ENCODE measurements at places on chromosomes 11 and 22.
A peak's percentile ranks its signal among the peaks of the same experiment; 100 is the strongest.

GRCh38 chr11:70825893-70826540, 426.4 kb downstream of the SHANK2 start:
- DNase-seq = no peak

DNA sequence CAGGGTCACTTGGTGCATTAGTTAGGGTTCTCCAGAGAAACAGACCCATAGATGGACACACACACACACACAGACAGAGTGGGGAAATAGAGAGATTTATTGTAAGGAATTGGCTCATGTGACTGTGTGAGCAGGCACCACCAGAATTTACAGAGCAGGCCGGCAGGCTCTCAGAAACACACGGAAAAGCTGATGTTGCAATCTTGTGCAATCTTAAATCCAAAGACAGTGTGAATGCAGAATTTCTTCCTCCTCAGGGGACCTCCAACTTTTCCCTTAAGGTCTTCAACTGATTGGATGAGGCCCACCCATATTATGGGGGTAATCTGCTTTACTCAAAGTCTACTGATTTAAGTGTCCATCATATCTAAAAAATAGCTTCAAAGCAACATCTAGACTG, 49.8 kb downstream of the APIP start:
- no peak for DNase-seq

DNA sequence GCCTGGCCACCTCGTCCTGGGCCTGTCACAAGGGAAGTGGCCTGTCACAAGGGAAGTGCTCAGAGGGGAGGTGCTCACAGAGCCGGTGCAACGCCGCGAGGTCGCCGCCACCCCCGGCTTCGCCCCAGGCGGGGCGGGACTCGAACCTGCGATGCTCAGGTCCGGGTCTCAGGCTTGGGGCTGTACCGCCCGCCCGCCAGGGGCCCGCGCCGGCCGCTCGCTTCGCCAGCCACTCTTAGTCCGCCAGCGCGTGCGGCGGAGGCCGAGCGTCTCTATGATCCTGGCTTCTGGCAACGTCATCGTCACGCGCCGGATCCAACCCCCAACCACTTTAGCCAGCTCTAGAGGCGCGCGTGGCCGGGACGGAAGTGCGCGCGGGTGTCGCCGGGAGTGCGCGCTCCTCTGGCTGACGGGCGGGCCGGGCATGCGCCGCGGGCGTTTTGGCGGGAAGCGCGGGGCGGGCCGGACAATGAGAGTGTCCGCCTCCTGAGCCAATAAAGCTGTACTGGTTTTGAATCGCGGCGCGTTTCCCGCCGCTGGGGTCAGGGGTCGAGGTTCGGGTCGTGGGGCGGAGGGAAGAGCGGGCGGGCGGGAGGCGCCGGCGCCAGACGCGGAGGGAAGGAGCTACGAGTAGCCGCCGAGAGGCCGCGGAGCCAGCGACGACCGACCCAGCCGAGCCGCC, at the start of gene TRMT2A:
Gene TRMT2A (minus strand): TSS at position 276 of the 682 bp plus-strand sequence. CDS start 320 bp downstream, outside the sequence.
- peak; percentile 95 for DNase-seq

DNA sequence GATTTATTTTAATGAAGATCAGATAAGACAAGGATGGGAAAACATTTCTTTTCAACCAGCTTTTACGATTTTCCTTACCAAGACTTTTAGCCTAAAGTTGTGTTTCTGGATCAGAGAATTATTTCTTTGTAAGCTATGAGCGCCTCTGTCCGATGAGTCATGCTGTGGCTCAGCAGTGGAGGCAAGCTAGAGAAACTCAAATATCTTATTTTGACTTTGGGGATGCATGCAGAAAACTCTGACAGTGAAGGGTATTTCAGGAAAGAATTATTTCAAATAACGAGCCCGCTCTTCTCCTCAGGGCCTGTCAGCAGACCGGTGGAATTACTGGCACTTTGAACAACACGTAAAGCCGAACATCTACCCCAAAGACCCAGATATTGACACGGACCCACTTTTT, 77.9 kb upstream of the OR5AK2 start:
- DNase-seq = peak; percentile 12

- no peak for DNase-seq
Measured at GRCh38 chr22:38335077-38335476, 17.8 kb upstream of the CSNK1E start.

DNA sequence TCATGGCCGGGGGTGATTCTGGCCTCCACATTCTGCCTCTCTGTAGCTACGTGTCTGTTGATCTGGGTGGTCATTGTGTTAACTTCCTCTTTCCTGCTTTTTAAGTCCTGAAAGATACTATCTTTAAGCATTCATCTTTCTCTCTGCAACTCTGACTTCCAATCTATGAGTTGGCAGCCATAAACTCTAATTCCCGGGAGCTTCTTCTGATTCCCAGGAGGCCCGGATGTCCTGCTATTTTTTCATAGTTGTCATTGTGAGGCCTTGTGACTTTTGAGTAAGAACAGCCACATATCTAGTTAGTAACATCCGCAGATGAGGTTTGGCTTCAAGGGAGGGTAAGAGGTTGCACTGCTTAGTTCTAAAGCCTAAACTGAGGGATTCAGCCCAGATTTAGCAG, 107.8 kb downstream of the SYN3 start:
- DNase-seq = no peak

- DNase-seq = no peak
Measured at GRCh38 chr11:67276781-67277230, 10.5 kb downstream of the GRK2 start.

DNA sequence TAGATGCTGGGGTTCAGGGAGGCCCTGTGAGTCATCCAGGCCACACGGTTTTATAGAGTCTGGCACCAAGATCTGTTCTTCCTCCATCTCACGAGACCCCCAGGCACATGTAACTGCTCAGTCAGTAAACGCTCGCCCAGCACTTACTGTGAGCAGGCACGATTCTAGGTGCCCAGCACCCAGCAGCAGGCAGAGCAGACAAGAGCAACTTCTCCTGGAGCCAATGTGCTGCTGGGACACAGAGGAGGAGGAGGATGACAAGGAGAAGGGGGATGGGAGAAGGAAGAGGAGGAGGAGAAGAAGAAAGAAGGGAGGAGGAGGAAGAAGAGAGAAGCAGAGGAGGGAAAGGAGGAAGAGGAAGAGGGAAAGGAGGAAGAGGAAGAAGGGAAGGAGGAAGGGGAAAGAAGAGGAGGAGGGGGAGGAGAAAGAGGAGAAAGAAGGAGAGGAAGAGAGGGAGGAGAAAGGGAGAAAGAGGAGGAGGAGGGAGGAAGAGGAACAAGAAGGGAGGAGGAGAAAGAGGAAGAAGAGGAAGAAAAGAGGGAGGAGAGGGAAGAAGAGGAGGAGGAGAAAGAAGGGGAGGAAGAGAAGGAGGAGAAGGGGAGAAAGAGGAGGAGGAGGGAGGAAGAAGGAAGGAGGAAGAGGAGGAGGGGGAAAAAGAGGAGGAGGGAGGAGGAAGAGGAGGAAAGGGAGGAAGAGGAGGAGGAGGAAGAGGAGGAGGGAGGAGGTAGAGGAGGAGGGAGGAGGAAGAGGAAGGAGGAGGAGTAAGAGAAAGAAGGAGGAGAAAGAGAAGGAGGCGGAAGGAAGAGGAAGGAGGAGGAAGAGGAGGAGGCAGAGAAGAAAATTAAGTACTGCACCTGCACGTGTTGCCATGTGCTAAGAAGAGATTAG, 77.6 kb upstream of the RTL6 start:
- no peak for DNase-seq
